ENCODE measurements at places on chromosomes 4 and X.
A peak's percentile ranks its signal among the peaks of the same experiment; 100 is the strongest.

- DNase-seq: peak; percentile 54
These were observed 69.5 kb downstream of the PDE5A start for GRCh38 chr4:119559044-119559647.

- DNase-seq: no peak
These were observed 8.0 kb upstream of the ODAPH start for GRCh38 chr4:75547647-75548387.

- DNase-seq: no peak
These were observed 167.8 kb upstream of the EDNRA start for GRCh38 chr4:147313108-147313507.

- no peak for DNase-seq
These were observed 89.3 kb downstream of the TSPAN5 start for GRCh38 chr4:98568941-98569663.

- no peak for DNase-seq
These were observed 65.7 kb downstream of the LINC00632 start for GRCh38 chrX:140775211-140775610.

DNA sequence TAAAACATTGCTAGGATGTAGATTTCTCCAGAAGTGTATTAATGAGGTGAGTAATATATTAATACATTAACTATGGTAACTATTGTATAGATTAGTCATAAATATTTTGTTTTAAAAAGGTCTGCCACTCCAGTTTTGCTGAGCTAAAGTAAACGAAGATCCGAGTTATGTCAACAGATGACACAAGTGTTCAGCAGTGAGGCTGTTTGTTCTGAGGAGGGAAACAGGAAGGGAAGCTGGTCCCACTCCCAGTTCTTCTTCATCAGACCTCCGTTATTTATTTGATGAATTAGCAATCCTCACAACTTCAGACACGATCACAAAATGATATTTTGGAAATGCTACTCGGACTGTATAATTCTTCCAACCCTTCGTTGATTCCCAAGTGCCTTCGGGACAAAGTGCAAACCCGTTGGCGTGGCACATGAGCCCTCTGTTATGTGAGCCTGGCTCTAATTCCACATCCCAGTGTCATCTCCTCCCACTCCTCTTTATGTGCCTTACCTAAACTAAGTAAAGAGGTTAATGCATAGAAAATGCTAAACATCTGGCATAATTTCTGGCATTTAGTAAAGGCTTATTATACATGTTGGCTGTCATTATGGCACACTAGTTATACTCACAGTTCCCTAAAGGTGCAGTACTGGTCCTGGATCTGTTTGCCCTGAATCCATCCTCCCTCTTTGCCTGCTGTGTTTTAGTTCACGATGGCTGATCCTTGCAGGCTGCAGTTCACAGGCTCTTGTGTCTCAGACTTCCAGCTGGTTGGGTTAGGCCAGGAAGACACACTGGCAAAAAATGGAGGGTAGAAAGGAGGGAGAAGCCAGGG lies 190.6 kb upstream of the LNX1 start:
- no peak for DNase-seq

- DNase-seq: no peak
These were observed 220.3 kb downstream of the PTTG2 start for GRCh38 chr4:38180456-38180855.

DNA sequence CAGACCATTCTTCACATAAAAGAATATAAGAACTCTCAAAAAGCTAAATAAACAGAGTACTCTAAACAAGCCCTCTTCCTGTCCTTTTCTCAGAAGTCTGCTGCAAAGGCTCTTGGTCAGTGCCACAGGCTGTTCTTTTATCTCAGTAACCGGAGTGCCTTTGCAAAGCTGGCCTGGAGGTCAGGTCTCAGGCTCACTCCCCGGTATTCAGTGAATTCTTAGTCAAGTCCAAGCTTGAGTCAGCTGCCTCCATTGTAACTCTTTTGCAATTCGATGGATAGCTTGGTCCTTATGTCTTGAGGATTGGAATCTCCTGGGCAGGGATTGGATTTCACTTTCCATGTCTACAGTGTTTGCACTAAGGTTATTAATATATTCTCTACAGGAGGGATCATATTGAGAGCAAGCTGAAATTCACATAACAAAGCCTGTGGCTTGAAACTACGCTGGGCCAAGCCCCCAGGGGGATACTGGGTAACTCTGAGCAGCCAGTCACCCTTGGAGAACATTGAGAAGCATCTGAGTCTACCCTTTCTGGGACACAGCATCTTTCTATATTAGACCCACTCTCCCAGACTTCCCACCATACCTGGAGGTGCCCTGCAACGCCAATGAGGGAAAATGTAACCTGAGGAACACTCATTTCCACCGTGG lies 10.0 kb upstream of the HS6ST2 start:
- DNase-seq: no peak

DNA sequence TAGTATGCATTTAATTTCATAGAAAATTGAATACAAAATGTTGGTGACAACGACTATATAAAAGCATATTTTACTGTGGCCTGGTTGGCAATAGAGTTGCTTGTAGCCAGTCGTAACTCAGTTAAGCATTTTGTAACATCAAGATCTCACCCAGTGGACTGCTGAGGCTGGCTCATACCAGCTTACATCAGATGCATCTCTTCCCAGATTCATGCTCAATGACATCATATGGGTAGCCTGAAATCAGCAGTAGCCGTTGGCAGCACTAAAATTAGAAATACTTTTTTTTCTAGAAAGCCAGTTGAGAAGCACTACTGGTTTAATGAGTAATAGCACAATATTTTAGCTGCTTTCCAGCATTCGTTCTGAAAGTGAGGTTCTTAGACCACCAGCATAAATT lies 341.2 kb downstream of the TECRL start:
- no peak for DNase-seq

DNA sequence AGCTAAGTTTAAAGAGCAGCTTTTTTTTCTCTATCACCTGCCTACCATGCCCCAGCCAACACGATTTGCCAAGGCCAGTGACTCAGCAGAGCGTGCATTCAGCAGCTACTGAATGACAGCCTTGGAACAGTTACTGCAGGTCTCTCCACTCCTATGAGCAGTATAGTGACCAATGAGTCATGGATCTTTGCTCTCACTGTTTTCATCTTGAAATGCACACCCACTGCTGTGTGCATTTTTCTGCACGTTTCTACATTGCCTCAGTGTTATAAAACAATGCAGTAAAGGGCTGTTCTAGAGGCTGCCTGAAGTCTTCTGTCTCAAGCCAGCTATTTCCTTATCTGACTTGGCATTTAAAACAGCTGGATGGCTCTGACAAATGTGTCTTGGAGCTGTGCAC lies 66.0 kb upstream of the C4orf54 start:
- DNase-seq: peak; percentile 34

- peak; percentile 5 for DNase-seq
These were observed 28.3 kb downstream of the ENOX2 start for GRCh38 chrX:130874751-130875150.

DNA sequence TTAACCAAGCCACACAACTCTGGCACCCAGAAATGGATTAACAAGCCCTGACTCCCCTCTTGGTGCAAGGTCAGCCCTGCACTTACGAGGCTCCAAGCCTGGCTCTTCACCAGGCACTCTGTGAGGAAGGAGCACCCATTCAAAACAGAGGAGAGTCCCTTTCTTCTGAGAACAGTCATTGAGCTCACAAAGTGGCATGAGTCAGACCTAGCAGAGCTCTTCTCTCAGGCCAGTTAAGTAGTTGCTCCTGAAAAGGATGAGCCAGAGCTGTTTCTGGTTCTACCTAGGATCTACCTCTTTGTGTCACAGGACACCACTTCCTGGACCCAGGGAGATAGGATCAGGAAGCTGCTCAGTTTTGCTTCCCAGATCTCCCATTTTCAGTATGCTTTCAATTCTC lies 48.2 kb downstream of the EVC2 start:
- DNase-seq: no peak

GRCh38 chr4:38967260-38968095 lies 64.7 kb downstream of the TMEM156 start:
- peak; percentile 78 for DNase-seq

- DNase-seq: no peak
These were observed 1323.1 kb downstream of the ADGRL3 start for GRCh38 chr4:62523256-62523655.

- DNase-seq: peak; percentile 26
These were observed 15.4 kb downstream of the UTP3 start for GRCh38 chr4:70703619-70704214.

- DNase-seq: peak; percentile 78
These were observed 24.9 kb downstream of the SH3BP2 start for GRCh38 chr4:2817701-2818350.

DNA sequence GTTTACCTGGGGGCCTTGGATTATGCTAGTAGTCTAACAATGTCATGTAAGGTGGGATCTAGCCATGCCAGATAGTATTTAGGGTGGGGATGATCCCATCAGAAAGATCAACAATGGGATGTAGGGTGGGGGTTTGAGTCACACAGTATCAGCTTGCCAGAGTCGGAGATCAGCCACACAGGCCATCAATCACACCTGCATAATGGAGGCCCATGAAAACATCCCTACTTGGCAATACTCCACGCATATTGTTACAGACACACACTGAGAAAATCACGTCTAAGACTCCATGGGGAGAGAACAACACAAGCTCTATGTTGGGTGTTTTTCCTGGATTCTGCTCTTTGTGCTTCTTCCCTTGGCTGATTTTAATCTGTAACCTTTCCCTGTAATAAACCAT lies 49.5 kb upstream of the SLC25A4 start:
- no peak for DNase-seq

GRCh38 chrX:120274145-120274544 lies 23.5 kb downstream of the ZBTB33 start:
- no peak for DNase-seq

GRCh38 chr4:155638195-155638965 lies 28.3 kb upstream of the GUCY1A1 start:
- no peak for DNase-seq

- DNase-seq: no peak
These were observed 516.0 kb downstream of the PCDH7 start for GRCh38 chr4:31236020-31236638.

GRCh38 chr4:16224264-16225166 lies 1.8 kb downstream of the TAPT1 start:
- DNase-seq: no peak

- DNase-seq: no peak
These were observed 49.5 kb downstream of the STAP1 start for GRCh38 chr4:67608027-67608426.

DNA sequence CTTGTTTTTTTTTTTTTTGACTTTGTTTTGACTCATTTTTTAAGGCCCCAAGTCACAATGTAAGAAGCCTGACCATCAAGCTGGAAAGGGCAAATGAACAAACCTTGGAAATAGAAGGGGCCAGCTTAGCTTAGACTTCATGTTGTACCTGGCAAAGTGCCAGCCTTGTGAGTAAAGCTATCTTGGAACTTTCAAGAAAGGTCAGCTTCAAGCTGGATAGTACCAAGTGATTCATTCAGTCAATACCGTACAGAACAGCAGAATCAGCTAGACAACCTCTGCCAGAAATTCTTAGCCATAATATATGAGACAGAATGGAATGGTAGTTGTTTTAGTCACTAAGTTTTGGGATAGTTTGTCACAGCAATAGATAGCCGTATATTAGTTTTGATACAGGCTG lies 1492.2 kb upstream of the TENM3 start:
- no peak for DNase-seq

- DNase-seq: no peak
These were observed 275.5 kb upstream of the BOD1L1 start for GRCh38 chr4:13903061-13903460.

- DNase-seq: no peak
These were observed 100.2 kb upstream of the AFAP1 start for GRCh38 chr4:8039853-8040252.

DNA sequence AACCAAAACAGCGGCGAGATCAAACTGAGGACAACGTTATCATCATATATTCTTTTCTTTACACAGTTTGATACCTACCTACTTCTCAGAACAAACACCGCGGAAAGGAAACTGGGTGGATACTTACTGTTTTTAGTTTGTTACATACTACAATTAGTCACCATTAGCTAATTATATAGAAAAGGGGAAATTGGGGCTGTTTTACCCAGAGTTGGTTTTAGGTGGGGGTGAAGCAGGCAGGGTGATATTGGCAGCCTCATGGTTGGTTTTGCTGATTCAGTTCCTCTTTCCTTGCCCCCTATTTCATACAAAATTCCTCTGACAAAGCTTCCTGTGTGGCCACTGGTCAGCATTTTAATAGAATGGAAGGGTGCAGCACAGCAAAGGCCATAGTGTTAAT lies 77.8 kb downstream of the SORBS2 start:
- DNase-seq: no peak

- no peak for DNase-seq
These were observed 34.4 kb upstream of the CENPU start for GRCh38 chr4:184768296-184768695.

- DNase-seq: no peak
These were observed 48.6 kb downstream of the CDS1 start for GRCh38 chr4:84631573-84631972.

- peak; percentile 24 for DNase-seq
These were observed 42.6 kb downstream of the ADGRA3 start for GRCh38 chr4:22473268-22473667.

DNA sequence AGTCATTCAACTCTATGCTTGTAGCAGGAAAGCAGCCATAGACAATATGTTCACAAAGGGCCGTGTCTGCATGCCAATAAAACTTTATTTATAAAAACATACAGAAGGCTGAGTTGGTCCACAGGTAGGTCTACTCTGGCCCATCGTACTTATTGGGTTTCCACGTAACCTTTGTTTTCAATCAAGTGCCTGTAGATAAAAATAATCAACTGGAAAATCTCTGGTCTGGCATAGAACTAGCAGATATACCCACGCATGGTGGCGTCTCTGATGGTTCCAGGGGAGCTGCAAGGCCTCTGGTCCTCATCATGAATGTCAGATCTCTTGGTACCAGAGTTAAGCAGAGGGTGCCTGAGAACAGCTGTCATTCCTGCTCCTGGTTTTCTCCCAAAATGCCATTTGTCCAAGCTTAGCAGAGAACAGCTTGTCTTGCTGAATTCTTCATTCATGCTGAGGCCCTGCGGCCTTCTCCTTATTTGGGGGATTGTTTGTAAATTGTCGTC lies 31.4 kb upstream of the JAKMIP1 start:
- DNase-seq: no peak

DNA sequence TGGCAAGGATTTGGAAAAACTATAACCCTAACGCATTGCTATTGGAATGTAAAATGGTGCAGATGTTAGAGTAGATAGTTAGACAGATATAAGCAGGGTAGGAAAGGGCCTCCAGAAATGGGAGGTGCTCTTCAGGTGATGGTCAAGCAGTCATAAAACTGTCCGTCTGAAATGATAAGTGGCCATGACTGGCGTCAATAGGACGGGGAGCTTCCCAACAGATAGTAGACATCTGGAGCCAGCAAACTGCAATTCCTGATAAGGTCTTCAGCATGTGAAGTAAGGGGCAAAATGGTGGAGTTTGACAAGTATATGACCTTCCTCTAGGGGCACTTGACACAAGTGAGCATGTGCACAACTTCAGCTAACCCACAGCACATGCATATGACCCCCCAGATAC lies 250.4 kb downstream of the MAGEB5 start:
- DNase-seq: no peak

GRCh38 chr4:2849267-2850152 lies 5.9 kb downstream of the ADD1 start:
- peak; percentile 7 for DNase-seq

DNA sequence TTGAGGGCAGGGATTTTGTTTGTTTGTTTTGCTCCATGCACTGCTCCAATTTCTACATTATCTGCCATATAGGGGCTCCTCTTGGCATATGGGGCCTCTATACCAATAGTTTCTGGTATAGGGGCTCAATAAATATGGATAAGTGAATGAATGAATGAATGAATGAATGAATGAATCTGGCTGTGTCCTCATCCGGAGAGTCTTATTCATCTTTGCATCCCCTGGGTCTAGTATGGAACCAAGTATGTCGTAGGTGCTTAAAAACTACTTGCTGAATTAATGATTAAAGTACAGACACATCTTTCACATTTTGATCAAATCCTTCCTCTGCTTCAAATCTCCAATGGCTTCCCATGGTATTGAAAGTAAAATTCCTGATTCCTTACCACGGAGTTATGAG lies 80.1 kb downstream of the DRD5 start:
- DNase-seq: no peak

Measured in AG20443 (cell line).